ENCODE measurements at places on chromosomes 16 and 17.

- DNase-seq = peak; percentile 55
Measured at GRCh38 chr17:63998721-63999679, 849 bp downstream of the PRR29 start.

DNA sequence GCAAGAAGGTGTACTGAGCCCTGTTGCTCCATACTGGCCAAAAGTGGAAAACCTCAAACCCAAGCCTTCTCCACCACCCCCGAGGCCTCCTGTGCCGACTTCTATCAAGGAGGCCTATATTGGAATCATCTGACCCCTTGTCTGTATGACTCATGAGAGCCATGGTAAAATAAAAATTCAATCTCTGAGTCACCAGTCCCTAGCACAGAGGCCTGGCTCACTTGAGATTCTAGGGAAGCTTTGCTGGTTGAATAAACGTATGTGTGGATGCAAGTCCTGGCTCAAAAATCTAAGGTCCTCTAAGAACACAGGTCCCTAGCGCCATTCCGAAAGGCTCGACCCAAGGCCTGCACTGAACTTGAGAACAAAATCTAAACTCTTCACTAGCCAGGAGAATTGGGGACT, 15.0 kb downstream of the NSMCE1 start:
- no peak for DNase-seq

- DNase-seq = no peak
Measured at GRCh38 chr16:81482329-81483063, 37.9 kb downstream of the CMIP start.

GRCh38 chr16:79715061-79715460, 114.5 kb upstream of the MAF start:
- no peak for DNase-seq

DNA sequence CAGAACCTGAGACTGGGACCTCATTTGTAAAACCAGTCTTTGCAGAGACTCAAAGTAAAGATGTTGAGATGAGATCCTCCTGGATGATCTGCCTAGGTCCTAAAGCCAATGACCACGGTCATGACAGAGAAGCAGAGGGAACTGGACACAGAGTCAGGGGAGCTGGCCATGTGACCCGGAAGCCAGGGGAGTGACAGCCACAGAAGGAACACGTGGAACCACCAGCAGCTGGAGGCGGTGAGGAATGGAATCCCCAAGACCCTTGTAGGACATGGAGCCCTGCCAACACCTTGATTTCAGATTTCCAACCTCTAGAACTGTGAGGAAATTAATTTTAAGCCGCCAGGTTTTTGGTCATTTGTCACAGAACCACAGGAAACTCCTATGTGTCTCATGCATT, 37.0 kb downstream of the USP22 start:
- no peak for DNase-seq

GRCh38 chr17:45383003-45383402, 49.7 kb downstream of the ARHGAP27 start:
- no peak for DNase-seq

- DNase-seq = peak; percentile 100
Measured at GRCh38 chr16:2531696-2532493, 687 bp upstream of the CEMP1 start.

GRCh38 chr17:64015447-64015846, 5.0 kb downstream of the ICAM2 start:
- peak; percentile 40 for DNase-seq

GRCh38 chr17:41513168-41513547, 5.5 kb downstream of the KRT15 start:
- no peak for DNase-seq

- DNase-seq = no peak
Measured at GRCh38 chr17:71392715-71393567, 727.9 kb upstream of the SOX9 start.

DNA sequence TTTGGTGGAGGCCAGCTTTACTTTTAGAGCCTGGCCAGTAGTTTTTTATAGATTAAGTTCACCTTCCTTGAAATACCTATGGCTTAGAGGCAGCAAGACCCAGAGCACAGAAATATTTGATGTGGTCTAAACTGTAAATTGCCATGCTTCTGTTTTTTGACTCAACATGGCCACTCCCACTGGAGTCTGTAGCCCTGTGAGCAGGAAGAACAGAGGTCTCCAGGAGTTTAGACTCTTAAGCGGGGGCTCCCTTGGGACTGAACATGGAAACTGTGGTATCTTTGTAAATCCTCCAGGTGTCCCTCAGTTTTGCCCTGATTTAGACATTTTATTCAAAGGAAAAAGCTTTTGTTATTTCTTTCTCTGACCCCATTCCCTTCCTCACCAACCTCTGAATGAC, 145.6 kb downstream of the FTO start:
- no peak for DNase-seq
